AG10803 (cell line): ENCODE measurements at places on chromosomes 11 and 22.
A peak's percentile ranks its signal among the peaks of the same experiment; 100 is the strongest.

DNA sequence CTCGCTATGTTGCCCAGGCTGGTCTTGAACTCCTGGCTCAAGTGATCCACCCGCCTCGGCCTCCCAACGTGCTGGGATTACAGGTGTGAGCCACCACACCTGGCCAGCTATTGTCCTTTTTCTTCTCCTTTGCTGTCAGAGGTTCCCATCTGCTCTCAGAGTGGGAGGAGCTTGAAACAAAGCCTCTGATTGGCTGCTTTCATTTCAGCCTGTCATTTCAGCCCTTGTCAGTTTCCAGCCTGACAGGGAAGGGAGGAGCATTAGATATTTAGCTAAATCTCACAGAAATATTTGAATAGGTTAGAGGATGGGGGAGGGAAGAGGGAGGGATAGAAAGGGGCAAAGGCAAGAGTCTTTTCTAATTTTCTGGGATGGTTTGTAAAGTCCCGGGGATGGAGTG lies 8.7 kb downstream of the SLC22A6 start:
- DNase-seq = no peak

DNA sequence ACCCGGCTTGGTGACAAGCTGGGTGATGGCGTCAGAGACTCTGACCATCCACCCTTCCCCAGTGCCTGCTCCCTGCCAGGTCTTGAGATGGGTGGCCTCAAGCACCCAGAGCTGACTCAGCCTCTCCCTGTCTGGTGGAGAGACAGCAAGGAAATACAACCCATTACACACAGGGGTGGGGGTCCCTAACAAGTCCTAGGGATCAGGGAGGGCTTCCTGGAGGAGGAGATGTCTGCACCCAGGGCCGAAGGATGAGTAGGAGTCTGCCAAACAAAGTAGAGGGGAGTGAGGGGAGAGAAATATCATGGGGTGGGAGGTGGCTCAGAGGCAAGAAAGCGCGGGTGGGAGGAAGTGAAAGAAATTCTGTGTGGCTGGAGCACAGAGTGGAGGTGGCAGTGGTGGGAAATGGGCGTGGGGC lies 6.8 kb downstream of the MAFF start:
- no peak for DNase-seq

DNA sequence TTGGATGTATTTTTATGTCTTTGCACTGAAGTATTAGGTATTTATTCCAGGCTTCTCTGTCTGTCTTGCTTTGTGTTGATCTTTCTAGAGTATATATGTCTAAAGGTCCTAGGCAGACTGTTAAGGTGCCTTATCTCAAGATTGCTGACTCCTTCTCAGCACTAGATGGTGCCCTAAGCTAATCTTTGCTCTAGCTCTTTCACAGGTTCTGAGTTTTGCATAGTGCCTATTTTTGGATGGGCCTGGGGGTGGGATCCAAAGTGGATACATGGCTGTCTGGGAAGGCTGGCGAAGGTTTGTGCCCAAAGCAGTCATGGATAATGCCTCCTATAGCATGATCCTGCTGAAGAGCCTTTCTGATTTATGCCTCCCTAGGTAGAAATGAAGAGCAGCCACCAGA lies 154.9 kb downstream of the TRPC6 start:
- peak; percentile 42 for DNase-seq

- DNase-seq = no peak
Observed at GRCh38 chr22:33562501-33562900, 357.8 kb downstream of the LARGE1 start.

DNA sequence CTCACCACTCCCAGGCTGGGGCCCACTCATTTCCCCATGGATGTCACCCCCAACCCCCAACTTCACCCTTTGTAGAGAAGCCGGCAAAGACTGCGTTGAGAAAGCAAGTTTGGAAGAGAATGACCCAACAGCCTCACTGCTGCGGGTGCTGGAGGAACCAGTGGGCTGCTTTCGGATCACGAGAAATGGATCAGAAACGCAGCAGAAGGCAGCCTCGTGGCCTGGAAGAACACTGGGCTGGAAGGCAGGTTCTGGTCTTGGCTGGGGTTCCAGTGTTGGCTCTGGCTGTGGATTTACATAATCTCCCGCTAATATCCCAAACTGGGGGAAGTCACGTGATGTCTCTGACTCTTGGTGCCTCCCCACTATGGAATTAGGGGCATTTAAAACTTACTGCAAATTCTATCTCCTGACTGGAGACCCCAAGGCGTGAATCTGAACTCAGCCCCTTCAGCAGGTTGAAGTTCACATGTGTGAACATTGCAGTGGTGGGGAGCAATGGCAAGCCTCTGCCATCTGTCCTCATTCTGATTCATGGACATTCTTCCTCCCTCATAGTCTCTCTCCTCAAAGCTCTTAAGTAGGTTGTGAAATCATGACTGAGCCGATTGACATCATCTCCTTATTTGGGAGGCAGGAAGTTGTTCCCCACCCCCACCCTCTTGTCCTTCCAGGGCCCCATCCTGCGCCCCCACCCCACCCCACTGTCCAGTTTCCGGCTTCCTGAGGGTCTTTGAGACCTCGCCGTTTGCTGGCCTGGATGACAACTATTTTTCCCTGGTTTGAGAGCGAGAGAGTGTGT lies 37.0 kb upstream of the TIMP3 start:
- DNase-seq = peak; percentile 93

DNA sequence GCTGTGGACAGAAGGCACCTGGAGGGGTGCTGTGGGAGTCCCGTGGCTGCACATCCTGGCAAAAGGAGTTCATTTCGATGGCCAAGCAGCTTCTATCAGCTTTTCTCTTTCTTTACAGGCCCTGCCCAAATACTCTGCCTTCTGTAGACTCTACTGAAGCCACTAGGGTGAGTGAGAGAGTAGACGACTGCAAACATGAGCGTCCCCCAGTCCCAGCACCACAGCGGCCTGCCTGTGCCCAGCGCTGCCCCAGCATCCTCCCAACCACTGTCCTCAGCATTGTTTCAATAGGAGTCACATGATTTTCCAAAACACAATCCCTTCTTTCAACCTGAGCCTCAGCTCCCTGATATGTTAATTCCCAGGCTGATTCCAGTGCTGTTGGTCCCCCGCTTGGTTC lies 110.0 kb downstream of the KIRREL3 start:
- no peak for DNase-seq

- no peak for DNase-seq
Observed at GRCh38 chr22:24002272-24002671, 3.0 kb downstream of the GSTT4 start.

DNA sequence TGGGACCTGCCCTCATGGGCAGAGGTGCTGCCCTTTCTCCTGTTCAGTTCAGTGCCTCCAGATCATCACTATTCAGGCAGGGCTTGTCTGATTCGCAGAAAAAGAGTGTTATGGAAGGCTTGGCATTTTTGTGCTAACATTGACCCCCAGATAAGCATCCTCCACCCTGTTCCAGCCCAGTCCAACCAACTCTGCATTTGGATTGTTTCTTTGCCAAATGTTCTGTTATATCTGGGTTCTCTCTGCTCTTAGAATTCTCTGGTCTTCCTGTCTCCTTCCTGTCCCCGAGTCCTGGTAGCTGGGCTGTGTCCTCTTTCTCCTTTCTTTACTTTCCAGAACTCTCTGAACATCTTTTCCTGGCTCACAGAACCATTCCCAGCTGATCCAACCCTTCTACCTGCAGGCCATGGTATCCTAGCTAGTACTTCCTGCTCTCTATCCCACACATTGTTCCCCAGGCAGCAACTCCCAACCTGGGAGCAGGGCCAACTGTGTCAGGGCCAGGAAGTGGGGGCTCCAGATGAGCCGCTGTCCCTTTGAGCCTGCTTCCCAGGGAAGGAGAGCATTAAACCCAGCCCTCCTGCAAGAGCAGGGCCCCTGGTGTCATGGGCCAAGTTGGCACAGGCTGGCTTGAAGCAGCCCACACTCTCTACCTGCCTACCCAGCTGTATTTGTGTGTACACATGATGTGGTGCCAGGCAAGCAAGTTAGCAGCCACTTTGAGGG lies 280.7 kb upstream of the CADM1 start:
- no peak for DNase-seq

DNA sequence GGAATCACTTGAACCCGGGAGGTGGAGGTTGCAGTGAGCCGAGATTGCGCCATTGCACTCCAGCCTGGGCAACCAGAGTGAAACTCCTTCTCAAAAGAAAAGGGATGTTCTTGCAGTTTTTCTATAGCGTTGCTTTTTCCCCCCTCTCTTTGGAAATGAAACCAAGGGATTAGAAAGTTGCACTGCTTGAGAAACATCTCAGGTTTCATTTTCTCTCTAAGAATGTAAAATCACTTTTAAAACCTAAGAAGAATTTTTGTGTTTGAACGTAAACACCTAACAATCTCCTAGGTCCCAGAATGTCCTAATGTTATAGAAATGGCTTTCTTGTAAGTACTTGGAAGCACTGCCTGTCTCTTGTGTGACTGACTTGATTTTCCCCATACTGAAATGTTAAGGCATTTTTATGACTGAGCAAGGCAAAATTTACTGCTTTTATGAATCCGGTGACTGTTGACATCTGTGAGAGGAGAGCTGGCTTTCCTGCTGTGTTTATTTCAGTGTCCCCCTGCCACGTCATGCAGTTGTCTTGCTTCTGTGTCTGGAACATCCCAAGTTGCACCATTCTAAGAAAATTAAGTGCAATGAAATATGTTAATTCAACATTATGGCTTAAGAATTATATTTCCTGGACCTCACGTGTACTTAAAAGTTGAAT lies 37.7 kb downstream of the NF2 start:
- DNase-seq = peak; percentile 80

DNA sequence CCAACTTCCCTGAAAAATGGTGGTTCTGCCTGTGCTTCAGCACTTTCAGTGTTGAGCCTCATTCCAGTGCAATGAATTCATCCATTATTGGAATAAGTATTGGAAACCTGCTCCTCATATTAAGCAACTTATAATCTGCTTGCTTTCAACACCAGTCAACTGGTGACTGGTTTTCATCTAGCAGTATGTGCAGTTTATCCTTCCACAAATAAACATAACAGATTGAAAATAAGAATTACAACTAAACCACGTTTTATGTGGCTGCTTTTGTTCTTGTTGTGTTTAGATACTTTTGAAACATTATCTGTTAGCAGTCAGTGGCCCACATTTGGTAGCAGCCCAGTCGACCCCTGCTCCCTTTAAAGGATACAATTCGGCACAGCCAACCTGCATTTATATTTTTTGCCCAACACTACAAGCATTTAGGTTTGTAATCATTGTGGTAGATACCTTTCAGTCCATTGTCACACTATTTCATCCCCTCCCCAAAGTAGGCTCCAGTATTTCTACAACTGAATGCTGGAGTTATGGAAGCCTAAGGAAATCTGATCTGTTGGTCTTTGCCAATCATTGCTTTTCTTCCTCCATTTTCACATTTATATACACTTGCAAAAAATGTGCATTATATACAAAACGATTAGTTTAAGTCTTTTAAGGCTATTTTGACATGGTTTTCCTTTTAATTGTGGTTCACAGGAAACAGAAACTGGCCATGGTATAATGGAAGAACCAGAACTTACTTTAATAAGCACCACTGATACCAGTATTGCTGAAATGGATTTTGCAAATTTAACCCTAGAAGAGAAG lies 13.1 kb downstream of the TAF1D start:
- peak; percentile 54 for DNase-seq

GRCh38 chr22:49779853-49780697 lies 47.6 kb downstream of the BRD1 start:
- DNase-seq = no peak

GRCh38 chr22:44032126-44032730 lies 8.1 kb downstream of the PARVB start:
- DNase-seq = no peak

GRCh38 chr11:74479732-74480123 lies 12.4 kb upstream of the KCNE3 start:
- DNase-seq = no peak

DNA sequence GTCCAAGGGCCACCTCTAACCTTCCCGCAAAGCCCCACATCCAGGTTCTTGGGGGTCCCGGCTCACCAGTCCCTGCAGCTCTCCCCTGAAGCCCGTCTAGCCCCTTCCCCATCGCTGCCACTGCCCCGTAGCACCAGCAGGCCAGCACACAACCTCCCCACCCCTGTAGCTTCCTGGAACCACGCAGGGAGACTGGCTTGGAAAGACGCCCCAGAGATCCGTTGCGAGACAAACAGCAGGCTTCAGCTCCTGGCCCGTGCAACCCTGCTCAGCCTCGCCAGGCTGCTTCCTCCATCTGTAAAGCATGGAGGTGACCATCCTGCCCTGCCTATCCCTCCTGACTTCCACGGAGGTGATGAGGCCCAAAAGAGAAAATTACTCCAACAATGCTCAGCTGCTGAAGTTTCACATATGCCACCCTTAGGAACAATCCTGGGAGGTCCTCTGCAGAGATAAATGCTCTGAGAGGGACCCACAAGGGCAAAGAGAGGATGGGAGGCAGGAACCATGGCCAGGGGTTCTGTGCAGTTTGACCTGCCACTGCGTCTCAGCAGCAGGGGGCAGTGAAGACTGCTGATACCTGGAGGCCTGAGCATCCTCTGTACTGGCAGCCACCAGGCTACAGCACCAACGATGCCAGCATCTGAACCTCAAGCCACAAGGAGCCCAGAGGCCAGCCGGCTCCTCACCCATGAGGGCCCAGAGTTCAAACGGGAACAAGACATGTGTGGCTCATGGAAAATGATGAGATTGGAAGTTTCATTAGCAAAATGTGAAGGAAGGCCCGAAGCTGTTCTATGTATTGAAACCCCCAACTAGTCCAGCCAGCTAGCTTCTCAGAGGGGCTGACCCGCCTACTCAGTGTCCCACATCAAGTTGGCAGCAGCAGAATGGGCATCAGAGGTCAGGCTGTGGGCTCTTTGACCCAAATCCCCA lies 16.1 kb downstream of the DGCR2 start:
- no peak for DNase-seq

GRCh38 chr11:131441051-131441810 lies 70.8 kb downstream of the NTM start:
- DNase-seq = no peak

DNA sequence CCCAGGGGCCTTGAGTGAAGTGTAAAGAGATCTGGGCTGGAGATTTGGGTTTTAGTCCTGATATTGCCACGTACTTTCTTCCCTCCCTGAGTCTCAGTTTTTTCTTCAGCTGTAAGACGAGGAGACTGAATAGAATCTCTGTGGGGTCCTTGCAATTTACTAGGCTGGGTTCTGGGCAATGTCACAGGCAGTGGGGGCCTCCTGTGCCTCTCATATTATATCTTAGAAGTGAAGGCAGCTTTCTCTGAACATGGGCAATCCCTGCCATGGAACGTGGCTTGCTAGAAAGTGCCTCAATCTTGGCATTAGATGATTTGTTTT lies 62.0 kb upstream of the PTPRJ start:
- DNase-seq = no peak

DNA sequence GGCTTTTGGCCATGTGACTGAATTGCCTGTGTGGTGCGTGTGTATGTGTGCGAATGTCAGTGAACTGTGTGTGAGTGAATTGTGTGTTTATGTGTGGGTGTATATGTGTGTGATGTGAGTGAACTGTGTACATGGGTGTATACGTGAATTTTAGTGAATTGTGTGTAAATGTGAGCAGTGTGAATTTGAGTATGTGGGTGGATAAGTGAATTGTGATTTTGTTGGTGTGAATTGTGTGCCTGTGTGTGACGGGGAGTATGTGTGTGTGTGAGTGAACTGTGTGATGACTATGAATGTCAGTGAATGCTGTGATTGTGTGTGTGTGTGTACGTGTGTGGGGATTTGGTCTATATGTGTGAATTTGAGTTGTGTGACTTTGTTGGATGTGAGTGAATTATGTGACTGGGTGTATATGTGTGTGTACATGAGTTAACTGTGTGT lies 3.5 kb downstream of the DDTL start:
- no peak for DNase-seq

GRCh38 chr11:112345706-112346105 lies 85.0 kb upstream of the PLET1 start:
- DNase-seq = no peak

GRCh38 chr22:20095521-20095920 lies 15.5 kb downstream of the DGCR8 start:
- DNase-seq = no peak

GRCh38 chr22:32628628-32629572 lies 154.3 kb downstream of the FBXO7 start:
- DNase-seq = peak; percentile 88
